ENCODE measurements at places on chromosomes 5 and 9.

GRCh38 chr5:96601200-96601599 lies 61.0 kb upstream of the CAST start:
- DNase-seq = no peak

- DNase-seq = no peak
Measured at GRCh38 chr5:142551338-142552067, 134.4 kb downstream of the FGF1 start.

DNA sequence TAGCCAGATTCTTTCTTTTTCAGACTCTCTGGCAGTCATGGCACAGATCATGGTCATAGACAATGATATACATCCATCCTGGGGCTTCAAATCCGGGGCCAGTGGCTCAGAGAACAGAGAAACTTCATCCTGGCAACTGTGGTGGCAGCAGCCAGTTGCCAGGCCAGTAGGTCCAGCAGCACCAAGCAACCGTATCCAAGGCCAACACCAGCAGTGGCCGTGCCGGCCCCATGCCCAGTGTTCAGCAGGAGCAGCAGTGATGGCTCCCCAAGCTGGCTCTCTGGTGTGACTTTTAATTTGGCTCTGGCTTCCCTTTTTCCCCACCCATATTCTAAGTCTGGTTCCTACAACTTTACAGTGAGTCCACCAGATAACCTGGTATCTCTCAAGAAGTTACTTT lies 300.5 kb downstream of the DEPDC1B start:
- DNase-seq = no peak

DNA sequence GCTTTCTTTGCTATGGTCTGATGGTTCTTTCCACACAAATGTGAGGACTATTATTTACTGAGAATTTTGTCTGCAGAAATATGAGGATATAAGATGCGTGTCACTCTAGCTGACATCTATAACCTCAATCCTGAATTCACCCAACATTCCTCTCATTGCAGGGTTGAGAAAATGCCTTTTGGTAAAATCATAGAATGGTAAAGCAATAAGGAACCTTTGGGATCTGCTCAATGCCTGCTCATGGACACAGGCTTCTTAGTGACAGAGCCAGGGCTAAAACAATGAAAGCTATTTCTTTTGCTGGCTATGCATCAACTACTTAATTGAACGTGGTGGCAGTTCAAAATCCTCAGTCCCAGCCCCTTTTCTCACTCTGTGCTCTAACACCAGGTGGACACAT lies 199.6 kb downstream of the GAS1 start:
- no peak for DNase-seq

- no peak for DNase-seq
Measured at GRCh38 chr5:39201160-39201780, 18.1 kb downstream of the FYB1 start.

DNA sequence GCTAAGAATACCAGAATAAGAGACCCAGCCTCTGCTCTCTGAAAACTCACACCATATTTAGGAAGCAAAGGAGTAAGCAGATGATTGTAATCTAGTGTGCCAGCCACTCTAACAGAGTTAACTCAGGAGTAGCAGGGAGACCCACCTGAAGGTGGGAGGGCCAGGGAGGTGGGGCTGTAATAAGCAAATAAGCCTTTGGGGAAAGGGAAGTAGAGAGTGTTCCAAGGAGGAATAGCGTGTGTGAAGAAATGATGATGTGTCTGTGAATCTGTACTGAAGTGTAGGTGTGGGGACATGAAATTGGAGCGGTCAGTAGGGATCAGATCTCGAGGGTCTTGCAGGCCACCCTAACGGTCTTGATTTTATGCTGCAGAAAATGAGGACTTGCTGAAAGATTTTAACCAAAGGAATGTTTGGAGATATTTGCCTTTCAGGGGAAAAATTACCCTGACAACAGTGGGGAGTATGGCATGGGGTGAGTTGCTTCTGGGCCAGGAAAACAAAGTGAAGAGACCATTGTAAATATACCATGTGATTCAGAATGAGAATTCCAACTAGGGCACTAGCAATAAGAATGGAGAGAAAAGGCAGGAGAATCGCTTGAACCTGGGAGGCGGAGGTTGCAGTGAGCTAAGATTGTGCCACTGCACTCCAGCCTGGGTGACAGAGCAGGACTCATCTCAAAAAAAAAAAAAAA lies 44.1 kb upstream of the FSD1L start:
- DNase-seq = no peak

- DNase-seq = no peak
Measured at GRCh38 chr5:176844281-176844680, 33.9 kb downstream of the UNC5A start.

- no peak for DNase-seq
Measured at GRCh38 chr5:135032999-135033861, 798 bp downstream of the PITX1 start.

- no peak for DNase-seq
Measured at GRCh38 chr5:10634562-10634961, 70.7 kb downstream of the ANKRD33B start.

DNA sequence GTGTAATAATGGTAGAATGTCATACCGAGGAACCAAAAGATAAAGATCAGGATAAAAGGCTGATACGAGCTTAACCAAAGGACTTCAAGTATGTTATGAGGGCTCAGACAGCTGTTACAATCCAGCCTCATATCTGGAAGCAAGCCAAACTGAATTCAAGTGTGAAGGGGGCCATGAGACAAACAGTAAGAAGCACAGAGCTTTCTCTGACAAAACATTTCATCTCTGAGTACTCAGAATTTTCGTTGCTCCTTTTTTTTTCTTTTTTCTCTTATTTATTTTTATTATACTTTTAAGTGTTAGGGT lies 52.9 kb upstream of the CD180 start:
- no peak for DNase-seq

DNA sequence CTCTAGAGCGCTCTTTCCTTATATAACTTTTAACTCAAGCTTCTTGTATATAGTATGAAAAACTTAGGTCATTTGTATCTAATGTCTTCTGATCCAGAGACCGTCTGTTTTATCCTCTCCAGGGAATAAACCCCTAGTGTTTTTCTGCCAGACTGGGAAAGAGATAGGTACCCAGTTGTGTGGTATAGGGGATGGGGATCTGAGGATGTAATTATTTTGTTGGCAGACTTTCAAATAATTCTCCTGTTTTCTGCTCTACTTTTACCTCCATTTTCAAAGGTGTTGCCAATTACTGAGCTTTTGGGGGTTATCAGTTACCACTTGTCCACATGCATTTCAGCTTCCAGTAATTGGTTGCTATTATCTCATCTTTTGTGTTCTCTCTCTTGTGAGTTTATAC lies 17.9 kb downstream of the CCDC171 start:
- no peak for DNase-seq

- DNase-seq = no peak
Measured at GRCh38 chr9:123033864-123034601, 566 bp downstream of the GPR21 start.

- no peak for DNase-seq
Measured at GRCh38 chr9:3825721-3826120, 299.9 kb upstream of the RFX3 start.

All from stimulated activated CD8-positive, alpha-beta memory T cell treated with anti-CD3 and anti-CD28 coated beads, Interleukin-4, amount 100 ng/mL, for 1 hour (primary cell).